ENCODE measurements at places on chromosomes 12 and 14. TPM values are rescaled to one million over a fixed set of nuclear protein-coding genes. Genes with fewer than 3 reads are reported as not detected.

- no peak overlapping the region for H3K4me3 ChIP-seq
- H3K27me3 ChIP-seq, result no peaks in the 10 kb centered on the region
- no peaks in the 10 kb centered on the region for H3K36me3 ChIP-seq
- no peak overlapping the region for H3K27ac ChIP-seq
- H3K4me1 ChIP-seq, result no peaks in the 10 kb centered on the region
- no peak for DNase-seq
Measured at GRCh38 chr14:36229262-36229661, 52.7 kb upstream of the PTCSC3 start.

DNA sequence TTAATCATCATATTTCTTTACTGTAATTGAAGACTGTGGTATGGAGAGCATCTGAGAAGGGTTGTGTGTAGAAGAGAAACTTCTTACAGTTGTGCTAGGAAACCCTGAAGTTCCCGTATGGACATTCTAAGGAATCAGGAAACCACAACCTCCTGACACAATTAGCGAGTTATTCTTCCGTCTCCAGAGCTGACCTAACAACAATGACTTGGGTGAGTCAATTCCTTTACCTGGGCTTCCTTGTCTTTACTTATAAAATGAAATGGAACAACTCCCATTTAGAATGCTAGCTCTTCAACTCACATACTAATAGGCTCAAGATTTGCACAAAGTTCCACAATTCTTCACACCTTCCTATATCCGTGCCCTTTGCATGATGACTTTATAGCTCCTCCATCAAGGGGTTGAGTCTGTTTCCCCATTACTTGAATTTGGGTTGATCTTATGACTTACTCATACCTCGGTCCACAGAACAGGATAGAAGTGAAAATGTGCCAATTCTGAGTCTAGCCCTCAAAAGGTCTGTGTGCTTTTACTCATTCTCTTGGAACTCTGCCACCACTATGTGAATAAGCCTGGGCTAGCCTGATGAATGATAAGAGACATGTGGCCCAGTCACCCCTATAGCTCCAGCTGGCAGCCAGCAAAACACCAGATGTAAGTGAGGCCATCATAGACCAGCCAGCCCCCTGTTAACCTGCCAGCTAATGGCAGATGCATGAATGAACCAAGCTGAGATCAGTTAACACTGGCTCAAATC, 459.4 kb downstream of the ETNK1 start:
- H3K4me1 ChIP-seq, result no peaks in the 10 kb centered on the region
- H3K27me3 ChIP-seq, result no peaks in the 10 kb centered on the region
- H3K36me3 ChIP-seq, result no peaks in the 10 kb centered on the region
- H3K27ac ChIP-seq, result no peak overlapping the region
- no peak for DNase-seq
- H3K4me3 ChIP-seq, result no peak overlapping the region

DNA sequence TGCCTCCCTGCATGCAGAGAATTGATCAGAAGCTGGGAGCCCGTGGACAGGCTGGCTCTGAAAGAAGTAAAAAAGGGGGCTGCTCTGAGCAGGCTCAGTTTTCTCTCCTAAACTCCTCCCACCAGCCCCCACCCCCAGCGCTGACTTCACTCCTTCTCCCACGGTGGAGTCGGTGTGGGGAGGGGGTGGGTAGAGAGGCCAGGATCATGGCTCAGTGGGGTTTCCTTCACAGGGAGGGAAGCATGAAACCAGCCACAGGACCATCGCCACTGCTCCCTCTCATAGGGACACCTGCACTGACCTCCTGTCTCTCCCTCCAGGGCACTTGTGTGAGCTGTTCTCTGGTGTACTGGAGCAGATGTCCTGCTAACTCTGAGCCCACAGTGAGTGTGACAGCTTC, 78.9 kb downstream of the STAB2 start:
- no peaks in the 10 kb centered on the region for H3K4me1 ChIP-seq
- H3K27me3 ChIP-seq, result peaks cover 3% of the 10 kb centered on the region
- no peak overlapping the region for H3K4me3 ChIP-seq
- no peak overlapping the region for H3K27ac ChIP-seq
- no peak for DNase-seq

The CACNA2D4 gene
- total RNA-seq, result 7.4 TPM

DNA sequence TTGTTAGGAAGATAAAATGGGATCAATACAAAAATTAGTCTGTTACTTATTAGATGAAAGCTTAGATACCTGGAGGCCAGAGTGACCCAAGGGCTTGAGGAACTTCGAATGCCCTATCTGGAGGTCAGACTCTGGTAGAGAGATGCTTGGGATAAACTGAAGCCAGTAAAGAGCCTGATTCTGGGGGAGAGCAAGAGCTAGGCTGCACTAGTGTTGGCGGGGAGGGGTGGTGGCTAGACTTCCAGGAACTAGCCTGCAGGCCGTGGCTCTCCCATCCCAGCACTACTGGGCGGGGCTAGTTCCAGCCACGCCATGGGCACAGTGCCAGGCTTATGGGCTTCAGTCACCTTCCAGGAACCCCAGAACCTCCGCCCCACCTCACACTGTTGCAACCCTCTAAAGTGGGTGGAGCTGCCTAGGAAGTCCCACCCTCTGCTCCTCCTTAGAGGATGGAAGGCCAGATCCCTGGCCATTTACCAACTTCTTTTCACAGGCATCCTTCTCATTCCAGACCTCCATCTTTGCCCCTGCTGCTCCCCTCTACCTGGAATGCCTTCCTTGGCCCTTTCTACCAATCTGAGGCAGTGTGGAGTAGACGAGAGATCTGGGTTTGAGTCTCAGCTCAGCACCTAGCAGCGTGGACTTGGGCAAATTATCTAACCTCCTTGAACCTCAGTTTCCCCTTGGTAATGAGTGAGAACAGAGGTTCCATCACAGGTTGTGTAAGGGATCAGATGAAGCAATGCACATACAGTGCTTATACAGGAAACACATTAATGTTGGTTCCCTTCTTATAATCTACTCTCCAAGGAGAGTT, 6.3 kb upstream of the NFE2 start:
- no peak for DNase-seq
- H3K27me3 ChIP-seq, result peaks cover 4% of the 10 kb centered on the region
- H3K36me3 ChIP-seq, result no peaks in the 10 kb centered on the region
- no peak overlapping the region for H3K4me3 ChIP-seq

The ANKRD52 gene
- 46.5 TPM for total RNA-seq

GRCh38 chr14:68380329-68380741, 412.5 kb downstream of the ZFP36L1 start:
- no peaks in the 10 kb centered on the region for H3K27me3 ChIP-seq
- H3K27ac ChIP-seq, result no peak overlapping the region
- H3K4me3 ChIP-seq, result no peak overlapping the region
- no peaks in the 10 kb centered on the region for H3K36me3 ChIP-seq
- peaks cover 36% of the 10 kb centered on the region for H3K4me1 ChIP-seq

The TMEM132D gene
- total RNA-seq, result not detected

- H3K27ac ChIP-seq, result no peak overlapping the region
- peaks cover 12% of the 10 kb centered on the region for H3K4me1 ChIP-seq
- no peaks in the 10 kb centered on the region for H3K36me3 ChIP-seq
- H3K4me3 ChIP-seq, result no peak overlapping the region
Measured at GRCh38 chr12:116123451-116124258, 153.8 kb downstream of the MED13L start.

The IL22 gene
- not detected for total RNA-seq

GRCh38 chr12:74820324-74820723, 282.7 kb downstream of the ATXN7L3B start:
- no peaks in the 10 kb centered on the region for H3K4me1 ChIP-seq
- no peak for DNase-seq
- H3K4me3 ChIP-seq, result no peak overlapping the region
- H3K36me3 ChIP-seq, result no peaks in the 10 kb centered on the region

The LRFN5 gene
- 0.95 TPM for total RNA-seq

DNA sequence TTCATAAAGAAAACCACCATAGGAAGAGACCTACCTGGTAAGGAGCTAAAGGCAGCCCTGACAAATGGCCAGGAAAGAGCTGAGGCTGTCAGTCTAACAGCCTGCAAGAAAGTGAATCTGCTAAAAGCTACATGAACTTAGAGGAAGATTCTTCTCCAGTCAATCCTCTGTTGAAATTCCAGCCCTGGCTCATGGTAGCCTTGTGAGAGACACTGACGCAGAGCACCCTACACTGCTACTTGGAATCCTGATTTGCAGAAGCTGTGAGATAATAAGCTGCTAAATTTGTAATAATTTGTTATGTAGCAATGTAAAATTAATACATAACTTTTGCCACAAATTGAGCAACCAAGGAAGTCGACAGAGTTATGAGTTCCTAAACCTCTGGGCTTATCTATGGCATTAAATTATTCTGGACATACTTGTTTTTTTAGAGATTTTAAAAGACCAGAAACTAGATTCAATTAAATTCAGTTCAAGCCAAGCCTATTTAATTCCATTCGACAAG, 257.0 kb downstream of the ETNK1 start:
- no peak for DNase-seq
- H3K4me1 ChIP-seq, result no peaks in the 10 kb centered on the region
- H3K27me3 ChIP-seq, result no peaks in the 10 kb centered on the region
- no peak overlapping the region for H3K4me3 ChIP-seq
- no peak overlapping the region for H3K27ac ChIP-seq
- no peaks in the 10 kb centered on the region for H3K36me3 ChIP-seq

The IAPP gene
- total RNA-seq, result not detected

GRCh38 chr12:27967551-27968054, 4.9 kb downstream of the PTHLH start:
- peaks cover 50% of the 10 kb centered on the region for H3K27me3 ChIP-seq
- H3K27ac ChIP-seq, result no peak overlapping the region
- no peaks in the 10 kb centered on the region for H3K36me3 ChIP-seq
- no peak overlapping the region for H3K4me3 ChIP-seq
- no peak for DNase-seq
- peaks cover 20% of the 10 kb centered on the region for H3K4me1 ChIP-seq

- H3K4me1 ChIP-seq, result no peaks in the 10 kb centered on the region
- H3K36me3 ChIP-seq, result no peaks in the 10 kb centered on the region
- H3K4me3 ChIP-seq, result no peak overlapping the region
- H3K27ac ChIP-seq, result no peak overlapping the region
Measured at GRCh38 chr12:39505023-39505422, 62.1 kb upstream of the KIF21A start.
